ENCODE measurements at places on chromosomes 7 and 10.

- no peak for DNase-seq
These were observed 2.4 kb upstream of the MEOX2 start for GRCh38 chr7:15688911-15689310.

GRCh38 chr10:61000769-61001730 lies 57.1 kb upstream of the RHOBTB1 start:
- no peak for DNase-seq

DNA sequence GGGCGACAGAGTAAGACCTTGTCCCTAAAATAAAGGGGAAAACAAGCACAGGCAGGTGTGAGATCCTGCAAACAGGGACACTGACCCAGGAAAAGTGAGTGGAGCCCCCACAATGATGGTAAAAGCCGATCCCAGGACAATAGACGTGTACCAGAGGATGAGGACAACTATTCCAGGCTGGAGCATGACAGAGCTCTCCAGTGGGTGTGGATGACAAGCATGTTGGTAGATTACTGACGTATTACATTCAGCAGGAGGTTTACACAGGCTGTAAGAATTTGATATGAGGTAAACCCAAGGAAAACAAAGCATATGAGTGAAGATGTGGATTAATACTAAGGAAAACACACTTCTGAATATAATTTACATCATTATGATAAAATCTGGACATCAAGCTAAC lies 27.8 kb upstream of the SMURF1 start:
- no peak for DNase-seq

DNA sequence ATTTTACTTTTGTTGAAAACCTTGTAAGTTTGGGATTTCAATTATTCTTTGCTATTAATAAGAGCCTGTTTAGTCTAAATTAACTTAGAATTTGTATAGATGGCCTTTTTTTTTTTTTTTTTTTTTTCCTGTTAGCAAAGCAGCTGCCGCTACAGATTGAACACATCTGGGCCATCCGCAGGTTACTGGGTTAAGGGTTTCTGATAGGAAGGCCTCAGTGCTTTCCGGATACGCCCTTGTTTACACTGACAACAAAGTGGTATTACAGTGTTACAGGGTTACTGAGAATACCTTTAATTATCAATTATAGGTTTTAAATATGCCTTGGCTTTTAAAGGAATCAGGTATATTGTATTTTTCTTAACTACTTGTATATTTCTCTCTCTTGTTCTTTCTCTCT lies 76.8 kb downstream of the PTN start:
- DNase-seq = no peak

GRCh38 chr7:2079332-2080059 lies 153.2 kb downstream of the MAD1L1 start:
- no peak for DNase-seq

GRCh38 chr7:69036301-69036700 lies 562.0 kb upstream of the AUTS2 start:
- DNase-seq = no peak

- no peak for DNase-seq
These were observed 15.4 kb downstream of the SEC61G start for GRCh38 chr7:54743580-54743979.

- no peak for DNase-seq
These were observed 58.3 kb downstream of the DOCK4 start for GRCh38 chr7:112147793-112148361.

GRCh38 chr7:36710186-36710791 lies 14.0 kb downstream of the AOAH start:
- no peak for DNase-seq

DNA sequence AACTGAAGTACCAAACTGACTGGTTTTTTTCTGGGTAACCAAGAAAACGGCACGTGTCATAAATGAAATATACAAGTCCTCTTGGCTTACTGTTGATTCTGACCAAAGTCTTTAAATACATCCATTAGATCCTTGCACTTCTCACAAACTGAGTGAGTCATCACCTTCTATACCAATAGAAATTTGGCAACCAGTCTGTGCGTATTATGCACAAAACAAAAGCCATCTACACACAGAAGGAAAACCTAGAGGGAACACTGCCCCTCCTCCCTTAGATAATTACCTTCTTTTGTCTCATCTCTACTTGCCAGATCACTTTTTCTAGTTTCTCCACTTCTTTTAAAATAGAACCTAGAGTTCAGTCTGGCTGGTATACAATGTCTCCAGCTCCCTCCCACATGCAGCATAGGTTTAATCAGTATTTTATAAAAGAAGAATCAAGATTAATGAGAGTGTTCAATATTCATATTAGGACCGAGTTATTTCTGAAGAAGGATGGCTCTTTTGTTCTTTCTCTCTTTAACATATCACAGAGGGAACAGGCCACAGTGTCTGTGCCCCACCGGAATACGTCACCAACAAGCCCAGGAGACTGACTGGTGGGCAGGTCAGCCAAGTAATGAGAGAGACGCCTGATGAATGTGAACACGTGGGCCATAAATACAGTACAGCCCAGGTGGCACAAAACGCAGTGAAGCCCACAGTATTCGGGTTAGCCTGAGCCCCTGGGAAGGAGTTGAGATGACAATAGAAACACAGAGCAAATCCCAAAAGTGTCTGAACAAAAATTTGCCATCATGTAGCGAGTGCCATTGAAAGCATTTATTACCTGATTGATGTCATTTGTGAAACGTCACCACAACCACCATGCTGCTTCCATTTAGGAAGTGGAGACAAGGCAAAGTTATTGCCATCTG lies 91.3 kb downstream of the KIAA1549 start:
- DNase-seq = no peak

DNA sequence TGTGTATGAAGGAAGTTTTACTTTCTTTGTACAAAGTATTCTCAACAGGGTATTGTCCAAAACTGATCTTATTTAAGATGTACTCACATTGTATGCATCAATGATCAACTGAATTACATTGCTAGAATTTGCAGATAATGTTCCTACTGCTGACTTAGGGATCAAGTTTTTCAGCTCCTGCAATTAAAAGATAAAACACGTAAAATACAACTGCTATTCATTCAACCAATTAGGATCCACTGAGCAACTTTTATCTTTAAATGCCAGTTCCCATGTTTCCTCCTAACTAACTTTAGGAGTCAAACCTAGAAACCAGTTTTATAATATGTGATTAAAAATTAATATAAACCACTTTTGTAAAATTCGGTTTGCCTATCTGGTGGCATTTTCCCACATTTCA lies 35.9 kb downstream of the ITGB1 start:
- no peak for DNase-seq

DNA sequence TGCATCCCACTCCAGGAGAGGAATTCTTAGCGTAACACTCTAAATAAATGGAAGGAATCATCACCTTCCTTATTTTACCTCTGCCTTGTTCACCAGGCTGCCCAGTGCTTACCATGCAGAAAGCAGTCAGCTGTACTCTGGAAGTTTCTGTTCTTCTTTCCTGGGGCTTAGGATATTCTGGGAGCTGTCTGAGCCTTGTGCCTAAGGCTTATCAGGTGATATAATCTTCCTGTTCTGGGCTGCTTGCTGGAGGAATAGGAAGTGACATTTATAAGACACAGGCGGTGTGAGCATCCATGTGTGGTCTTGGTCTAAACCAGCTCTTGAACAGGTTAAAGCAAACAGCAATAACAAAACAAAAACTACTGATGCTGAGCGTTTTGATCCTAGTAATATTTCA lies 13.5 kb downstream of the KCTD7 start:
- no peak for DNase-seq

DNA sequence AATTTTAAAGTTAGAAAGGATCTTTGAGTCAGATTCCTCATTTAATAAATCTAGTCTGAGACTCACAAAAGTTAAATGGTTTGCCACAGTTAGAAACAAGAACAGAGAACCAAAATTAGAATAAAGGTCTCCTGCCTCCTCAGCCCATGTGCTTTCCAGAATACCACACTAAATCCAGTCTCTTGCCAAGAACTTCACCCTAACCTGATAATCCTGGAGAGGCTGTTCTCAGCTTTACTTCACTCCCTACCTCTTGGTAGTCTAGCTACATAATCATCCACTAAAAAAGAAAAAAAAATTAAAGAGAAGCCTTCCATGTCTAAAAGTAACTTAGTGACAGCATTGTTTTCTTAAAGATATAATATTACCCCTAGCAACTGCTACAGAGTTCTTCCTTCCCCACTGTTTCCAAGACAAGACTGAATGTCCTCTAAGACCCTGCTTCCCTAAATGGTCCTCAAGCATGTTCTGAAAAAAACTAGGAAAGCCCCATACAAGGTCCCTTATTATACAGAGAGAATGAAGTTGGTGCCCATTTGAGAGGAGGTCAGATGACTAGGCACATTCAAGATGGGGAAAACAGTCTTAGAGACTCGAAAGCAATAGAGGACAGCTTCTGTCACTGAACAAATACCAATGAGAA lies 56.8 kb downstream of the ZNF438 start:
- no peak for DNase-seq

- DNase-seq = no peak
These were observed 179.0 kb downstream of the DGKI start for GRCh38 chr7:137667633-137668387.

GRCh38 chr10:103504181-103504783 lies 10.8 kb downstream of the NEURL1 start:
- no peak for DNase-seq

GRCh38 chr7:25318047-25318446 lies 89.8 kb upstream of the NPVF start:
- no peak for DNase-seq

DNA sequence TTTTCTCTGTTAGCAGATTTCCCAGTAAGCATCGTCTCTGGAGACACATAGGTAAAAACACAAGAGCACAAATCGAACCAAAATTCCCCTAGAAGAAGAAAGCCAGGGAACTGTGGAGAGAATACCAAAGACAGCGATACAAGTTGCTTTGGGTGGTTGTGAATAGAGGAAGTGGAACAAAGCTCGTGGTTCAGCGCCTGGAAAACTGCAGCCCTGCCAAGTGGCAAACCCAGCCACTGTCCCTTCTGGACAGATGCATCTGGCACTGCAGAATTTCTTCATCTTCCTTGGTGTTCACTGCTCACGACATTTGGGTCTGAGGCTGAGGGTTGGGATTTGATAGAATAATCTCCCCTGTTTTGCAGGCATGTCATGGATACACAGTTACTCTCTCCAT lies 733.8 kb downstream of the PARD3 start:
- no peak for DNase-seq

GRCh38 chr7:101951757-101952156 lies 134.3 kb downstream of the CUX1 start:
- no peak for DNase-seq

DNA sequence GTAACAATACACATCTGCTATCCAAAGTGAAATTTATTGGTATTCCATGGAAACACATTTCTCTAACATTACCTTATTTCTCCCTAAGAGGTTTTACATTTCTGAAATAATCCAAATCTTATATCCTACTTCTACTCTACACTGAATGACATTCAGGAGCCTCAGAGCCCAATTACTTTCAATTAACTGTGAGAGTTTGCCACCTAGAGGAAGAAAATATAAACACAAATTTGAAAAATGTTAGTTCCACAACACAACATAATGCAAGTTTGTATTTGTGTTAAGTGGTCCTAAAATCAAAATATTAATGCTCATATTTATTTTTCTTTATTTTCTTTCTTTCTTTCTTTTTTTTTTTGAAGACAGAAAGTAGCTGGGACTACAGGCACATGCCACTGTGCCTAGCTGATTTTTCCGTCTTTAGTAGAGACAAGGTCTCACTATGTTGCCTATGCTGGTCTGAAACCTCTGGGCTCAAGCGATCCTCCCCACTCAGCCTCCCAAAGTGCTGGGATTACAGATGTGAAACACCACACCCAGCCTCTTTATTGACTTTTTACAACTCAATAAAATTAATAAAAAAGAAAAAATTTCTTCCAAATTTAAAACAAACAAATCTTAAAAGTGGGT lies 46.0 kb downstream of the ATAD1 start:
- no peak for DNase-seq

DNA sequence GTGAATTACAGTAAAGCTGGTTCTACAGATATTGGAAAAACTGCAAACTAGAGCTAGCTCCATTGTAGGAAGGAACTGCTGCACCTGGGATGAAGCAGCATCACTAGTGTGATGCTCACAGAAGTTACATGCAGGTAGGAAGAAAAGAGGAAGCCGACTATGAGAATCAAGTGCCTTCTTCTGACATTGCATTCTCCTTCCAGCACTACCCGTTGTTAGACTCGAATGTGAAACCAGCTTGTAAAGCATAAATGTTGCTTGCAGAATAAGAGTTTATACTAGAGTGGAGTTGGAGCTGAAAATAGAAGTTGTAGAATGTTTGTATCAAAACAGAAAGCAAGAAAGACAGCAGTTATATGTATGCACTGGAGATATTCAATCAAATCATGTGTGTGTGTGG lies 49.9 kb downstream of the TRIM24 start:
- no peak for DNase-seq
